CD4-positive, alpha-beta T cell treated with Interferon gamma for 1 hour (primary cell): ENCODE measurements at places on chromosomes 3 and 15.

DNA sequence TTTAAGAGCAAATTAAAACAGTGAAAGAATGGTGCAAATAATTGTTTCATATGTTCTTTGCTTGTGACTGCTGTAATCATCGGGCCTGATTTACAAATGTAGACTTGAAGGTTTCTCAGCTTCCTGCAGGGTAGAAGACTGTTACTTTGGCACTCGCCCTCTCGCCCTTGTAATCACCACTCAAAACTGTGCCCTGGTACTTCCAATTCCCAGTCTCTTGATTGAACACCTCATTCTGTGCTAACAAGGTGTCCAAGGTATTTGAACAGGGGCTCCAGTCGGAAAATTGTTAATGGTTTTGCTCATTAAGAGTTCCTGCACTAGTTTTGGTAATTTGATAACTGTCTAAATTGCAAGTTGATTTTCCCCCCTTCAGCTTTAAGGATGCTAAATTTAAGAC lies 209.5 kb downstream of the ZIC1 start:
- DNase-seq = no peak

DNA sequence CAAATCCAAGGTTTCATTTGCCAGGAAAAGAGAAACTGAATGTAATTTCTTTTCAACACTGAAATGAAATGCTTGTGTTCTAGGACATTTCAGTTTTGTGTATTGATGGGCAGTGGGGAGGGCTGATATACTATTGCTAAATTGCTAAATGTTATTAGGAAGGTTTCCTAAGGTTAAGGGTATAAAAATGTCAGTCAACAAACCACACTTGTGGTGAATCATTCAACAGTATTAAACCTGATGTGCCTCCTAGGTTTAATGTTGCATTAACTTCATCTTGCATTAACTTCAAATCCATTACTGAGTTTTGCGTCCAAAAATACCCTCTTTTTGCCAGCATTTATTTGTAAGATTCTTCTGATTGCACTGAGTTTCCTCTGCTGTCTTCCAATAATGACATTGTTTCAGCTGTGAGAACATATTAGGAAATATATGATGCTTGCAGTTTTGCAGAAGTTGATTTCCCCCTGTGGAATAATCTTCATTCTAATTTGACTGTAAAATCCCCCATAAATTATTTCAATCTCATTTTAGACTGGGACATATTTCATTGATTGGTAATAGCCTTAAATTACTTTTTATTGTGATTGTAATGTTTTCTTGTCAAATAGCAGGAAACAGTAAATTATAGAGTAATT lies 758.3 kb downstream of the GBE1 start:
- DNase-seq = no peak

GRCh38 chr3:148865049-148865448 lies at the start of gene CPA3:
CPA3 (plus strand) TSS chr3:148865296; CDS start chr3:148865308, 12 bp downstream.
- no peak for DNase-seq

- no peak for DNase-seq
Observed at GRCh38 chr3:118057086-118057485, 977.6 kb downstream of the IGSF11 start.

DNA sequence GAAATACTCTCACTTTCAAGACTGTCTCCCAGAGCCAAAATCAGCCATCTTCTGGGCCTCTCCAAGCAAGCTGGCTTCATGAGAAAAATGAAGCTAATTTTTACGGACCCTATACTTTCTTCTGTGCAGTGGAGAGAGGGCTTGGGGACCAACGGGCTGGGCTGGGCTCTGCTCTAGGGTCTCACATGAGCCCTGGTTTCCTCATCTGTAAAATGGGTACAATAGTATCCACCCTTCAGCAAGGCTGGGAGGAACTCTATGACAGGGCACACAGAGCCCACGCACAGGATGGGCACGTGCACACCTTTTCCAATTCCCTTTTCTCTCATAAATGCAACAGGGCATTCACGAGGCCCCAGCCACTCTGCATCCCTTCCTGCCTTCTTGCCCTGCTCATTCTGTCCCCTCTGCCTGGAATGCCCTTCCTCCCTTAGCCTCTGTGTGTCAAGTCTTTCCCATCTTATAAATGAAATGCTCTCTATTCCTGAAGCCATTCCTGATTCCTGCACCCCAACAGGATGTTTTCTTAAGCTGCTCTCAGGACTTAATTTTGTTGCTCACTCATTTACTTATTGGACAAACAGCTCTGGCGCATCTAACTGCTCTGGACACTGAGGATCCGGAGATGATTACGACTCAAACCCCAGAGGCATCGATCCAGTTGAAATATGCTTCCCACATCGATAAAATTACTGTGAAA lies 32.9 kb upstream of the SEC13 start:
- no peak for DNase-seq

DNA sequence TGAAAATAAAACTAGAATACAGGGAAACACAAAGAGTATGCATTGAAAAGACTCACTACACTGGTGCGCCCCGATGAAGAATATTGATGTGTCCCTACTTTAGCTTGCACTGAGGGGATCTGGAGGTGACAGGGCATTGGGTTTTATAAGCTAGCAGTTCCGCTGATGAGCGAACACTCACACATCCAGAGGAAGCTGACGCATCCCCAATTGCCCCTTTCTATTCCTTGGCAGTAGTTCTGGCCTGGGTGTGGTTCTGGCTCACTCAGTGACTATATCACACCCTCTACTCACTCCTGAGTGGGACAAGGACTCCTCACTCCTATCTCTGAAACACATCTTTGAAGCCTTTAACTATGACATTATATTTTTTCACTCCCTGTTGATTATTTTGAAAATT lies 71.0 kb downstream of the B3GNT5 start:
- DNase-seq = no peak

DNA sequence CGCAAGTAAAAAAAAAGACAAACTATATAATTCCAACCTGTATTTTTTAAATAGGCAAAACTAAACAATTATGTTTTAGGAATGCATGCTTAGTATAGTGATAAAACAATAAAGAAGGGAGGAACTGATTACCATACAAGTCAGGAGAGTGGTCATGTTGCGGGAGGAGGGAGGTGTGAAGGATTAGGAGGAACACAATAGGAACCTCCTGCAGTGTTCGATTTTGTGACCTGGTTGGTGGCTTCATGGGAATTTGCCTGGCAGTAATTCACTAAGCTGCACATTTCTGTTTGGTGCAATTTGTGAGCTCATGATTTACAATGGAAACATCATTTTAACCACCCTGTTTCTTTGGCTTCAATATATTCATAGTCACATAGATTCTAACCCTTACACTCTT lies 78.3 kb downstream of the TPRA1 start:
- no peak for DNase-seq

DNA sequence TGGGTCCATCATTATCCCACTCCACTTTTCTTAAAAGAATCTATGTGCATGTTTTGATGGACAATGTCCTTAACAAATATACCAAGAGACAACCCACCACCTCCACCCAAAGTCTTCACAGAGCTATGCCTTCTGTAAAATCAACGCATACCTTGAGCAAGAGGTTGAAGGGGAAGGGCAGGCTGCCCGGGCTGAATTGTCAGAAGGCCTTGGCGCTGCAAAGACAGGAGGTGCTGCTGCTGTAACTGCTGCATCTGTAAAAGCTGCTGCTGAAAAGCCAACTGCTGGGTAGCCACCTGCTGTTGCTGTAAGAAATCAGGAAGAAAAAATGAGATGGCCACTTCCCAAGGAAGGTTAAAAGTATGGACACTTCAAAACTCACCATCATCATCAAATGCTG lies 536.7 kb downstream of the FOXP1 start:
- DNase-seq = no peak

DNA sequence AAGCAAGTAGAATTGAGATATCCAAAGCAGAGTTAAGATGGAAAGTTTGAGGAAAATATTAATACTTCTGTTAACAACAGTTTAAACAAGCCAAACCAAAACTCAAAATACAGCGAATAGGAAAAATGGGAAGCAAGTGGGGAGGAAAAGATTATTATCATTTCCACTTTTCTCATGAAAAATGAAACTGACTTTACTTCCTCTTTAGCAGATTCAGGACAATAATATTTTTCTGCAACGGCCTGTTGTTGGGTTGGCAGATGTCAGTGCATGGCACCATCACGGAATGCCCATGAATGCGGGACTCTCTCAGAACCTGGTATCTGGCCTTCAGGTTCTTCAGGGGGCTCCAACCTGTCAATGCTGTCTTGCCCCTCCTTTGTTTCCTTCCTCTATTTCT lies 11.1 kb downstream of the ANKUB1 start:
- peak; percentile 30 for DNase-seq

DNA sequence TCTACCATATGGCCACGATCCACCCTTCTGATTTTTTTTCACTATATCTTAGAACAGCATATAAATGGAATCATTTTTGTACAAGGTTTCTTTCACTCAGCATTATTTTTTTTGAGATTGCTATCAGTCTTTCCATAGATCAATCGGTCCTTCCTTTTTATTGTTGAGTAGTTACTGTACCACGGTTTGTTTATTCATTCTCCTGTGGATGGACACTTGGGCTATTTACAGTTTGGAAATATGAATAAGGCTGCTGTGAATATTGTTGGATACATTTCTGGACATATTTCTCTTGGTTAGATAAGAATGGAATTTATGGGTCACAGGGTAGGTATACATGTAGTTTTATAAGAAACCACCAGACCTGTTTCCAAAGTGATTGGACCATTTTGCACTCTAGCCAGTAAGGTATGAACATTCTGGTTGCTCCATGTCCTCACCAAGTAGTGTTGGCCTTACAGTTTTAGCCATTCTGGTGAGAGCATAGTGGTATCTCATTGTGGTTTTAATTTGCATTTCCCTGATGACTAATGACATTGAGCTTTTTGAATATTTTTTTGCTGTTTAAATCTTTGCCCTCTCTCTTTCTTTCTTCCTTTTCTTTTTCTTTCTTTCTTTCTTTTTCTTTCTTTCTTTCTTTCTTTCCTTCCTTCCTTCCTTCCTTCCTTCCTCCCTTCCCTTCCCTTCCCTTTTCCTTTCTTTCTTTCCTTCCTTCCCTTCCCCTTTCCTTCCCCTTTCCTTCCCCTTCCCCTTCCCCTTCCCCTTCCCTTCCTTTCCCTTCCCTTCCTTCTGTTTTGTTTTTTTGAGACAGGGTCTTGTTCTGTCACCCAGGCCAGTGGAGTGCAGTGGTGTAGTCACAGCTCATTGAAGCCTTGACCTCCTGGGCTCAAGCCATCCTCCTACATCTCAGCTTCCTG lies 49.2 kb downstream of the LRRK1 start:
- DNase-seq = no peak

DNA sequence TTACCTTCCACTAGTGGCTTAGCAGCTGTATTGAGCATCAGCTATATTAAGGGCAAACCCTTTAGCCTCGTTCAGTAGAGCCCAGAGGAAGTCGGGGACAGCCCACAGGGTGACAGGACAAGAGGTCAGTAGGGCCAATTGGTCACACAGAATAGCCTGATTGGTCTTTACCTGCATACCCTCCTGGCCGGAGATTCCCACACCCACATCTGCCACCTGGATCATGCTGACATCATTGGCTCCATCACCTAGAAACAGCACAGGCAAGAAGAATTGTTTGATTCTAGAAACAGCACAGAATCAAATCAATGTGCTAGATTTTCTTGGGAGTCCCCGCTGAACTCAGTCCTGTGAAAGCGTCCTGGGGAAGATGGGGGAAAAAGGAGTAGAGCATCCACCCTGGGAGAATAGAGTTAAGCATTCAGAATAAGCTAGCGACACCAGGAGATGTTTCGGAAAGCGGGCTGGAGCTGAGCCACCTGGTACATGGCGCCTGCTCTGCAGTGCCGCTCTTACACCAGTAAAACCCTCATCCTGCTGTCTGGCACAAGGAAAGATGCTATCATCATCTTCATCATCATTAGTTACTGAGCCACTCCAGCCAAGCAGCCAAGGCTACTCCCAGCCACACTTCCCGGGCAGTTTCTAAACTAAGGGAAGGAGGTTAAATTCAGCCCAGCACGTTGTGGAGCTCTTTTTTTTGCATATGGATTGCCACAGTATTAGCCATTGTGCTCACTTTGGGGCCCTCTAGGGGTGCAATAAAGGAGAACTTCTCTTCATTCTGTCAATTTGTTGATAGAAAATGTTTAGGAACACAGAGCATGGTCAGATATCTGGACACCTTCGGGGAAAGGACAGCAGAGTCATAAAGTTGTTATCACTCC lies 171.3 kb downstream of the ATP10A start:
- no peak for DNase-seq

DNA sequence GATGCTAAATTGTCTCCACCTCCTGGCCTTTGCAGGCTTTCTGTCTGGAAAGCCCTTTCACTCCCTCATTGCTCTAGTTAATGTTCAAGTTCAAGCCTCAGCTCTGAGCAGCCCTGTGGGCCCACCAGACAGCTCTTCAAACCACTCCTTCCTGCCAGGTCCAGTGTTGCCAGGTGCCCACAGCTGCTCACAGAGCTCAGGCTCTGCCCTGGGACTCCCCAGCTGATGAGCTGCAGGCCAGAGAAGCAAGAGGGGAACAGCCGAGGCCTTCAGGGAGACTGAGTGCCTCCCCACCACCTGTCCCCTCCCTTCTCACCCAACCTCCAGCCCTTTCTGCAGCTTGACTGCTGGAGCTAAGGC lies 1.3 kb upstream of the ZBTB47 start:
- no peak for DNase-seq

DNA sequence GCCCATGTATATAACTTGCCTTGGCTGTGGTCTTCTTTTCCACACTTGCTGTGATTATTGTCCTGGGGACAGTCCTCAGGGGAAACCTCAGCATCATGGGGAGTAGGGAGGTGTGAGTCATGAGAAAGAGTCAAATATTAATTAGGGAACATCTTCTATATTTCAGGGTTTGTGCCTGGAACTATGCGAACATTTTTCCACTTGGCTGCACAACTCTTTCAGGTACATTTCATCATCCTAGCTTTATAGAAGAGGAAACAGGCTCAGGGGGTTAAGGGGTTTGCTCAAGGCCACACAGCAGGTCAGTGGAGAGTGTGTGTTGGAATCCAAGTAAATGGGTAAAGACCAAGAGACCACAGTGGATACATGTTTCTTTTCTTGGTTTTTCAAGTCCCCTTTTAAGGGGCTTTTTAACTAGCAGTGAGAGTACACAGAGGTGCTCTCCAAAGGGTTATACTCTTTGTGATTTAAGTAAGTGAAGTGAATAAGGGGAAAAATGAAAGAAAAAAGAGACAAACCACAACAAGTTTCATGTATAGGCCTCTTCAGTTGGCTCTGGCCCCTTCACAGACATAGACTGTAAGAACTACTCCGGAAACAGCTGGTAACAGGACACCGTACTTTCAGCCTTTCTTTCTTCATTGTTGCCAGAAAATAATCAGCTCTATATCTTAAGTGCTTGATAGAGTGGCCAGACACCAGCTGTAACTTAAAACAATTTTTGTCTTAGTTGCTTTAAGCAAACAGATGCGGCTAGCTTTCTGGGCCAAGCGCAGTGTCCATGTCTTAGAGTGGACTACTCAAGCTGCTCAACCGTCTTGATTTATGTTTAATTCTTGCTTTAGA lies 64.6 kb downstream of the EEFSEC start:
- DNase-seq = no peak

DNA sequence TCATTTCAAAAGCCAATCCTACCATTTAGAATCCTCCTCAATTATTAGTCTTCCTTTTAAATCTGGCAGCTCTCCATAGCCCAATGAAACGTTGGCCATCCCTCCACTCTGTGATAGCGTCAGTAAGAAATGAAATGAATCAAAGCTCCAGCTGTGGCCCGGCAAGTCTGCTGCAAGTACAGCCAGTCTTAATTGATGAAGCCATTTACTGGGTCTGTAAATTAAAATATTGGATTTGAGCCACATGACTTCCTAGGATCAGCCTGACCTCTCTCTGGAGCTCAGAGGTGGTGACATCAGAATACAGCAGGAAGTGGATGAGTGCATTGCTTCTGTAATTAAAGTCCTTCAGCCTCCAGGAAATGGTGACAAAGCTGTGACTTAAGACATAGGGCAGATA lies 347.0 kb upstream of the LMCD1 start:
- DNase-seq = no peak
